ENCODE measurements at places on chromosomes 11 and 22. TPM values are rescaled to one million over a fixed set of nuclear protein-coding genes. Genes with fewer than 3 reads are reported as not detected.

DNA sequence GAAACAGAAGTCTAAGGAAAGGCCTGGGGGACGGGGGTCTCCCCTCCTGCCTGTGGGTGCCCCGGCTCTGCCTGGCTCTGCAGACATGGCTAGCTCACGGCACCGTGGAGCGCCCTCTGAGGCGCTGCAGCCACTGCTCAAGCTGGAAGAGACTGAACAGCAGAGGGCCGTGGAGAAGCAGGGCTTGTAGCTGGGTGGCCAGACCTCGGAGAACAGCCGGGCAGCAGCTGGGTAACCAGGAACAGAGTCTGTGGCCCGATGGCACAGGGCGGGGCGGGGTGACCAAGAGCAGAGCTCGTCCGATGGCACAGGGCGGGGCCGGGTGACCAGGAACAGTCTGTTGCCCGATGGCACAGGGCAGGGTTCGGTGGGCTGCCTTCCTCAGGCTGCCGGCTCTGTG, 18.1 kb downstream of the RNH1 start:
- H3K36me3 ChIP-seq = peaks cover 39% of the 10 kb centered on the region
- no peak overlapping the region for H3K4me3 ChIP-seq
- H3K27me3 ChIP-seq = no peaks in the 10 kb centered on the region
- H3K27ac ChIP-seq = no peak overlapping the region
- H3K4me1 ChIP-seq = no peaks in the 10 kb centered on the region
- no peak for DNase-seq

- no peaks in the 10 kb centered on the region for H3K4me1 ChIP-seq
- H3K27me3 ChIP-seq = no peaks in the 10 kb centered on the region
- DNase-seq = no peak
- H3K36me3 ChIP-seq = no peaks in the 10 kb centered on the region
These were observed 22.0 kb upstream of the P2RY6 start for GRCh38 chr11:73249853-73250783.

ST14 gene
- 164 TPM for polyA plus RNA-seq

- DNase-seq = no peak
- no peak overlapping the region for H3K27ac ChIP-seq
- peaks cover 59% of the 10 kb centered on the region for H3K4me1 ChIP-seq
- H3K36me3 ChIP-seq = no peaks in the 10 kb centered on the region
- no peaks in the 10 kb centered on the region for H3K27me3 ChIP-seq
- no peak overlapping the region for H3K4me3 ChIP-seq
These were observed 22.1 kb downstream of the NECTIN1 start for GRCh38 chr11:119706887-119707286.

DNA sequence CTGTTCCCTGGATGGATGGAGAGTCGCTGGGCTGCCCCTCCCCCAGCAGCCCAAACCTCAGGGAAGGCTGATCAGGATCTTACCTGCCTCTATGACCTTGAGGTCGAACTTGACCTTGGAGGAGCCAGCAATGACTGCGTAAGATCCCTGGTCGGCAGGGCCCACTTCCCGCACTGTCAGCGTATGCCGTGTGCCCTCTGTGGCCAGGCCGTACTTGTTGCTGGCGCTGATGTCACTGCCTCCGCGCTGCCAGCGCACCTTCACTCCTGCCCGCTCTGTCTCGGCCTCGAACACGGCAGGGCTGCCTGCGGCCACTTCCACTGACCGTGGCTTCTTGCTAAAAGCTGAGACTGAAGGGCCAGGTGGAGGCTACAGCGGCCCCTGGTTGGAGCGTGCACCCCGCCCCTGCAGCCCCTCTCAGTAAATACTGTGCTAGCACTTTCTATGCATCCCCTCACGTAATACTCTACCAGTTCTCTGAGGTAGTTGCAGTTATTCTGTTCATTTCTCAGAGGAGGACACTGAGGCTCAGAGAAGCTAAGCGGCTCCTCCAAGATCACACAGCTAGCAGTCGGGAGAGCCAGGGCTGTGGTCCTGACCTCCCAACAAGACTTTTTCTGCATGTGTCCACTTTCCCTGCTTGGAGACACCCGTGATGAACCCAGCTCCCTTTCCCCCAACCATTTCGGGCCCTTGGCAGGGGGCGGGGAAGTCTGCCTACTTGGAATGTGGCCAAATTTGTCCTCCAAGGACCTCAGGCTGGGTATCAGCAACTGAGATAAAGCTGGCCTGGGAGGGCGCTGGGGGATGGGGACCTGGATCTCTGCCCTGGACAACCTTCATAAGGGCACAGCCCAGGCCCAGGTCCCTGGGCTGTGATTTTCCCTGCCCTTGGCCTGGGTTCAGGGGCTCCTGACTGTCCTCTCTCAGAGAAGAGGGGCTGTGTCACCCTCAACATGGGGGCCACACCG, 1.1 kb downstream of the MYBPC3 start:
- H3K4me3 ChIP-seq = no peak overlapping the region
- H3K36me3 ChIP-seq = no peaks in the 10 kb centered on the region
- H3K4me1 ChIP-seq = no peaks in the 10 kb centered on the region

TEX54 gene
- 0.76 TPM for polyA plus RNA-seq

- DNase-seq = no peak
- no peaks in the 10 kb centered on the region for H3K27me3 ChIP-seq
- peaks cover 10% of the 10 kb centered on the region for H3K4me1 ChIP-seq
- H3K4me3 ChIP-seq = no peak overlapping the region
These were observed 37.8 kb downstream of the PRR5L start for GRCh38 chr11:36333897-36334296.

DNA sequence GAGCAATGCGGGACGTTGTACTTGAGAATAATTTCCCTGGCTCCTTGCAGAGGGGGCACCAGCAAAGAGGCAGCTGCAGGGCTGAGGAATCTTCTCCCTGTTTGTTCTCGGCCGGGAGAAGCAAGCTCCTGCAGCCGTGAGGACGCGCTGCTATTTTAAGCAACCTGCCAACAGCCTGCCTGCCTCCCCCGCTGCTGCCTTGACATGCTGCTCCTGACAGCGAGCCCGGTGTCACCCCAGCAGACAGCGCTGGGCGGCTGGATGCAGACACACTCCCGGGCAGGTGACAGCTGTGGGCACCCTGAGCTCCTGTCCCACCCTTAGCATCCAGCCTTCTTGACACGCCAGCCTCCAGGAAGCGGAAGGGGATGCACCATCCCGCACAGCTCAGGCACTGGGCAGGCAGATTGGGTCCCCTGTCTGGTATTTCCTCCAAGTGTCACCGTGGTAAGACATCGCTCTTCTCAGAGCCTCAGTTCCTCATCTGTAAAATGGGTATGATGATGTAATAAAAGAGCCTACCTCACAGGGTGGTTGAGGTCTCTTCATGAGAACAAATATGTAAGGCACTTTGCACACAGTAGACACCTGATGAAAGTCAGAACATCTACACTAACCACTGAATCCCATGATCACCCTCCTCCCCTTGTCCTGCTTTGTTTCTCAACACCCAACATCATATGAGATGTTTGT, 530.6 kb downstream of the MN1 start:
- H3K27me3 ChIP-seq = peaks cover 48% of the 10 kb centered on the region
- no peak overlapping the region for H3K4me3 ChIP-seq
- no peak for DNase-seq
- H3K27ac ChIP-seq = no peak overlapping the region
- H3K4me1 ChIP-seq = no peaks in the 10 kb centered on the region

Data from large intestine (tissue), 12 donors.